ENCODE measurements at places on chromosomes 5 and 9. TPM values are rescaled to one million over a fixed set of nuclear protein-coding genes. Genes with fewer than 3 reads are reported as not detected.

Gene LCN9
- not detected for total RNA-seq

Gene FBXO10
- 2.5 TPM for total RNA-seq

Gene F12
- 0.70 TPM for total RNA-seq

Gene IFNA2
- total RNA-seq, result not detected

Gene HNRNPAB
- total RNA-seq, result 159 TPM

Gene PCDHB14
- not detected for total RNA-seq

Gene DRD1
- not detected for total RNA-seq

Gene TXNDC8
- total RNA-seq, result not detected

Gene NTNG2
- total RNA-seq, result 2.2 TPM

Gene GOLM1
- total RNA-seq, result 0.77 TPM

Gene GLDC
- 0.41 TPM for total RNA-seq

Gene PLAC8L1
- total RNA-seq, result not detected

Gene KIF24
- total RNA-seq, result 8.0 TPM

Gene PCDHA11
- total RNA-seq, result not detected

Gene VLDLR
- total RNA-seq, result 5.2 TPM

Gene OR1J2
- not detected for total RNA-seq

Gene CCDC180
- 3.4 TPM for total RNA-seq

Gene MAMDC2
- not detected for total RNA-seq

Gene PIP5KL1
- 1.2 TPM for total RNA-seq

Gene PITX1
- total RNA-seq, result not detected

Gene ADAMTS12
- total RNA-seq, result not detected

Gene LMX1B
- total RNA-seq, result not detected

Gene TAL2
- total RNA-seq, result not detected
